ENCODE measurements at places on chromosomes 13 and 19.

GRCh38 chr13:22226086-22226485, 555.2 kb downstream of the FGF9 start:
- no peak for DNase-seq

GRCh38 chr13:68927387-68928026, 1180.1 kb upstream of the ATXN8OS start:
- no peak for DNase-seq

DNA sequence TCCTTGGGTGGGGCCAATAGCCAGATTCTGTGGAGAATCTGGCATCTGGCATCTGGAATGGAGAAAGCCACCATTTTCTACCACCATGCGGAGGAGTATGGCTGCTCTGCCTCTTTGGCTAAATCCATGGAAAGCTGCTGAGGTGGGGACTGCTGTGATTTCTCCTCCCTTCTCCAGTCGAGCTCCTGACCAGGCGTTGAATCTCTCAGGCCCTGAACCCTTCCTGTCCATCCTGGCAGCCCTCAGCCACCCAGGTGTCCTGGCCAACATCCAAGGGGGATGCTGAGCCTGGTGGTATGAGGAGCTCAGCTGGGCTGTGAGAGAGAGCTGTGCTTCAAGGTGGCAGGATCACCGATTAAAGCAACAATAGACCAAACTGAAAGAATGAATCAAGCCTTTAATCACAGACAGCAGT, 17.4 kb upstream of the SIGLEC6 start:
- no peak for DNase-seq

DNA sequence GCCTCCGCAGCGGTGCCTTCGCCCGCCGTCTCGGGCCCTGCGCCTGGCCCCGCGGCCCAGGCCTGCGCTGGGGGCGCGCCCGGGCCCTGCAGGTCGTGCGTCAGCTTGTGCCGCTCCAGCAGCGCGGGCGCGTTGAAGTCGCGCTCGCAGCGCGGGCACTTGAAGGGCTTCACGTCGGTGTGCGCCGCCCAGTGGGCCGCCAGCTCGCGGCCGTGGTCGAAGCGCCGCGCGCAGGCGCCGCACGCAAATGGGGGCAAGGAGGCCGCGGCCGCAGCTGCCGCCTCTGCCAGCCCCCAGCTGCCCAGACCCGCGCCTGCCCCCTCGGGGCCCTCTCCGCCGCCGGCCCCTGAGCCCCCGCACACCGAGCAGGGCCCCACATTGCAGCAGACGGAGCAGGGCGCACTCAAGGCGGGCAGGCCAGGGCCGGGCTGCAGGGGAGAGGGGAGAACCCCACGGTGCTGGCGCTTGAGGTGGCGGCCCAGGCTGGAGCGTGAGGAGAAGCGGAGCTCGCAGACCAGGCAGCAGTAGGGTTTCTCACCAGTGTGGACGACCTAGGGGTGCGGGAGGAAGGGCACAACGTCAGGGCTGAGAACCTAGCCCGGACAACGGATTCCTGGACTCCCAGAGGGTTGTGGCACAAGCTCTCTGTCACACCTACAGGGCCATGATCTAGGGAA, 6.1 kb downstream of the FIZ1 start:
- no peak for DNase-seq

DNA sequence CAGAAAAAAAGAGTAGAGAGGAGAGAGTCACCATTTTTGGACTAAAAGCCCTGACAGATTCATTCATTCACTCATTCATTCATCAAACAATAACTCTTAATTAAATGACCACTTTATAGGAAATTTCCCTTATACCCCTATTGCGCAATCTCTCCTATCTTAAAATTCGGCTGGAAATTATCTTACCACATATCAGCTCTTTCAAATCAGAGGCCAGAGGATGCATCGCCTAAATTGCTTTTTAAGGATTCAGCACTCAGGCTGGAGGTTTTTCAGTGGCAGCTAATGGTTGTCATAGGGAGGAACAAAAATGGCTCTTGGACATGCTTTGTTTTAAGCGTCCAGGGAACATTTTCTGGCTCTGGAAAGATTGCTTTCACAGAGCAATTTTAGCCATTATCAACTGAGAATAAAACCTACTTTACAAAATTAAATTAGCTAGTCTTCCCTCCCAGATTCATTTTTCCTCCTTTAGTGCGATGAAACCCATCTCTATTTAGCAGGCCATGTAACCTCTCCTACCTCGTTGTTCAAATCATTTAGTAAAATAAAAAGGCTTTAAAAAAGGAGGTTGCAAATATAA, 115.2 kb downstream of the OLFM4 start:
- no peak for DNase-seq
